Activated CD4-positive, alpha-beta T cell treated with anti-CD3 and anti-CD28 coated beads, Interleukin-2, amount 10 ng/mL, durations not matched to agents 24 days and 14 days (primary cell): ENCODE measurements at places on chromosomes 11 and 22.
A peak's percentile ranks its signal among the peaks of the same experiment; 100 is the strongest.

DNA sequence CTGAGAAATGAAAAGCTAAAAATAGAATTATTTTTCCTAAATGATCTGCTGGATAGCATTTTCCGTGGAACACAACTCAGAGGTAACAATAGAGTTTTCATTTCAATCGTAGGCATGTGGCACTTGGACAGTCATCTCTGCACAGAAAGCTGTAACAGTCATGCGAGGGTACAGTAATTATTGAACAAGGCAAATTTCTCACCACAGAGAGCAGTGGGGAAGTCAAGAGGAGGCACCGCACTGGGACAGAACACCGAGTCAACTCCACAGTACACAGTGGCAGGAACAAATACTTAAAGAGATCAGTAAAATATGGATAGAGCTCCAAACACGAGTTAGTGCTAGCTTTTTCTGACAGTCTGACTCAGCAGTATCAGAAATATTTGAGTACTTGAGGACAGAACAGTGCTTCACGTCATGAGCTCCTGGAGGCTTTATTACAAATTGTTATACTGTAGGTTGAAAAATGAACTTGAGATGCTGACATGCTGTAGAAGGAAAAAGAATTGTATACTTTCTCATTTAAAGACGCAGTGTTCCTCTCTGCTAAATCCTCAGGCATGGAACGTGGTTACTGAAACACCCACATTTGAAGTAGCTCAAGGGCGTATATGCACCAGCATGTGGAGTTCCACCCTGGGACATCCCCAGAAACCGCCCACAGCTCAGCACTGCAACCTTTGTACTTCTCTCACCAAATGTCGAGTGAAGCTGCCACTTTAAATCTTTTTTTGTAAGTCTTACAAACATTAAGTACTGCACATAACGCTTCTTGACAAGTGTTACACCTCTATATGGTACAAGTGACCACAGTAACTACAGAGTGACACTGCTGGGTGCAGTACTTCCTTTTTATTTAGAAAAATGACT lies 27.4 kb upstream of the YPEL1 start:
- DNase-seq, result peak; percentile 78

- DNase-seq, result no peak
Observed at GRCh38 chr11:78822931-78823423, 248.3 kb upstream of the NARS2 start.

GRCh38 chr11:129226207-129226798 lies 34.2 kb upstream of the ARHGAP32 start:
- no peak for DNase-seq

DNA sequence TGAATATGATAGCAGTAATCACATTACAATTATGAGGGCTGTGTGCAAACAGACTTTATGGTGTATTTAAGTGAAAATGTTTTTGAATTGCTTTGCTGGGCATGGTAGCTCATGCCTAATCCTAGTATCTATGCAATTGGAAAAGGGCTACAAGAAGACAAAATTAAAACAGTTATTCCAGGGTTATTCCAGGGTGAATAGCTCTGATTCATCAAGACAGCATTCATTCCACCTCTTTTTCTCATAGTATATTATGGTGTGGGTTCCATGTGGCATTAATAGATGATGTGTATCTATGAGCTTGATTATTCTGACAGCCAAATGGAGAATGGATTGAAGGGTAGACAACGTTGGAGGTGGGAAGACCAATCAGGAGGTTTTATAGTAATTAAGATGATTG lies 12.1 kb upstream of the SIDT2 start:
- no peak for DNase-seq

DNA sequence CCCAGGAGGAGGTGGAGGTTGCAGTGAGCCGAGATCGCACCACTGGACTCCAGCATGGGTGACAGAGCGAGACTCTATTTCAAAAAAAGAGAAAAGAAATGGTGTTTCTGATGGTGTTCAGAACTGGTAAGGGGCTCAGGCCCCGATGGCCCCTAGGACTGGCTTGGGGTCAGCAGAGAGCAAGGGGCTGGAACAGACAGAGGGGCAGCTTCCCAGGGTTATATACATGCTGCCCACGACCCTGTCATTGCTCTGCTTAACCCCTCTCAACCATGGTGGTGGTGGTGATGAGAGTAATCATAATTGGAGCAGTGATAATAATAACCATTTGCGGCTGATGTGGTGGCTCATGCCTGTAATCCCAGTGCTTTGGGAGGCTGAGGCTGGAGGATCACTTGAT lies 79.4 kb downstream of the CEP164 start:
- no peak for DNase-seq

GRCh38 chr11:93842461-93842860 lies 8.0 kb downstream of the VSTM5 start:
- no peak for DNase-seq

GRCh38 chr11:66324664-66325063 lies 7.8 kb upstream of the CD248 start:
- no peak for DNase-seq

- peak; percentile 67 for DNase-seq
Observed at GRCh38 chr11:15113381-15113780, 1.3 kb upstream of the INSC start.

DNA sequence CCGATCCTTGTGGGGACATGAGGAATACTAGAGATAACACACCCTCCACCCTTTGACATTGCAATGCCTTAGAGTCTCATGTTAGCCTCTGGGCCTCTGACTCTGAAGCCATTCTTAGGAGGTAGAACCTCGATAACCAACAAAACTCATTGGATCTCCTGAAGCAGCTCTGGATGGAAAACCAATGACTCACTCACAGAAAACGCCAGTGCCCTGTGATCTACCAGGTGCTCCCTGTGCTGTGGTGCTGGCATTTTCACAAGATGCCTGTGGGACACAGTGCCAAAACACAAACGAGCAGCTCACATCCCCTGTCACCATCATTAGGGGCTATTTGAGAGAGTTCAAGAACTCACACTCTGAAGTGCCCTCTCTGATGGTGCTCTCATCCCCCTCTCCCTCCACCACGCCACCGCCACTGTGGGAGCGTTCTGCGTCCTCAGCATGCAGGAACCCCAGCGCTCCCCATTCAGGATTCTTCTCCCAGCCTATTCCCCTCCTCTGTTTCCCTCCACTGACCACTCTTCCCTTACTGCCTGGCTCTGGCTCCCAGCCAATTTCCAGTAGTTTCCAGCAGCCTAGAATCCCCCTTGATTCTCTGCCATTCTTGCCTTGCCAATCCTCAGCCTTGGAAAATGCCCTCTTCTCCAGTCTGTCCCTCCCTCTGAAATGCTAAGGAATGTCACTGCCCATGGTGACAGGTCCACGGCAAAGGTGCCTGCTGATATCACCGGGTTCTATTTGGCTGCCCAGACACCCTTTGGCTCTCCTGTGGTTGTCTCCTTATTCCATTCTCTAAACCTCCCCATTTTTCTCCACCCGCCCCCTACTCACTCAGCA lies 4.7 kb upstream of the POLD4 start:
- no peak for DNase-seq

GRCh38 chr22:37254209-37254866 lies 10.3 kb upstream of the RAC2 start:
- DNase-seq, result no peak

- no peak for DNase-seq
Observed at GRCh38 chr22:48705159-48705916, 1122.3 kb downstream of the BRD1 start.

GRCh38 chr11:94793822-94794221 lies 25.7 kb downstream of the AMOTL1 start:
- DNase-seq, result no peak

DNA sequence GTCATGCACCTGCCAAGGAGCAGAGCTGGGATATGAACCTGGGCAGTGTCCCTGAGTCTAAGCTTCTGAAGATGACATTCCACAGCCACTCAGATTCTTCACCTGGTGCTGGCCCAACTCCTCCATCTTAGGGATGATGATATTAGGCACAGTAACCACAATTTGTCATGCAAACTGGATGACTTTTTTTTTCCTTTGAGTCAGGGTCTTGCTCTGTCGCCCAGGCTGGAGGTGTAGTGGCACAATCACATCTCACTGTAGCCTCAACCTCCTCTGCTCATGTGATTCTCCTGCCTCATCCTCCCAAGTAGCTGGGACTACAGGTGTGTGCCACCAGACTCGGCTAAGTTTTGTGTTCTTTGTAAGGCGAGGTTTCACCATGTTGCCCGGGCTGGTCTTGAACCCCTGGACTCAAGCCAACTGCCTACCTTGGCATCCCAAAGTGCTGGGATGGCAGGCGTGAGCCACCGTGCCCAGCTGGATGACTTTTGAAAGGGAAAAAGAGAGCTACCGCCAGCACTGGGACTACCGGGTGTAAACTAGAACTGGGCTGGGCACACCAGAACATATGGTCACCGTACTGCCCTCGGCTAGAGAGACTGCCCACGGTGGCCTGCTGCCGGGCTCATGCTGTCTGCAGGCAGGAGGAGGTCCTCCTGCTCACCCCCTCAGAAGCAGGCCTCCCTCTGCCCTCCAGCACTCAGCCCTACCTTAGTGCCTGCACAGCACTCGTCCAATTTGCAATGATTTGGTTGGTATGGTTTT lies 77.7 kb downstream of the NAT10 start:
- DNase-seq, result no peak

- no peak for DNase-seq
Observed at GRCh38 chr22:28032861-28033260, 113.8 kb upstream of the PITPNB start.

DNA sequence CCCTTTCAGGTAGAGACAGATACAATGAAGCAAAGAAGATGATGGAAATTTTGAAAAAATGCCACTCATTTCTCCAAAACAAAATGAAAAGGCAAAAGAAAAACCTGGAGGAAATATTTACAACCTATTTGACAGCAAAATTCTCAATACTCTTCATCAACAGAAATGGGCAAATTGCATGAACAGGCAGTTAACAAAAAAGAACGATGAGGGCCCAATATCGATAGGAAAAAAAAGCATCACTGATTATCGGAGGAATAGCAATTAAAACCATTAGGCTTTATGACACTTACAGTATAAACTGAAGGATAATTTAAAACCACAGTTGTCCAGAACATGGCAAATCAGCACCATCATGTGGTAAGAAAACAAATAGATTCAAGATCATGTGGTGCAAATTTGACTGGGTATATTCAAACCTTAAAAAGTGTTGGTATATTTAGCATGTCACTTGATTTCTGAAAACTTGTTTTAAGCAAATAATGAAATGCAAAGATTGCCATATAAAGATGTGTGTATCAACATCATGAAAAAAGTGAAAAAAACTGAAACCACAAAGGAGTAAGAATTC lies 222.9 kb downstream of the BRD1 start:
- no peak for DNase-seq

- no peak for DNase-seq
Observed at GRCh38 chr11:10021563-10021962, 272.5 kb downstream of the SBF2 start.

GRCh38 chr22:29147331-29147899 lies 58.3 kb upstream of the EMID1 start:
- DNase-seq, result no peak

DNA sequence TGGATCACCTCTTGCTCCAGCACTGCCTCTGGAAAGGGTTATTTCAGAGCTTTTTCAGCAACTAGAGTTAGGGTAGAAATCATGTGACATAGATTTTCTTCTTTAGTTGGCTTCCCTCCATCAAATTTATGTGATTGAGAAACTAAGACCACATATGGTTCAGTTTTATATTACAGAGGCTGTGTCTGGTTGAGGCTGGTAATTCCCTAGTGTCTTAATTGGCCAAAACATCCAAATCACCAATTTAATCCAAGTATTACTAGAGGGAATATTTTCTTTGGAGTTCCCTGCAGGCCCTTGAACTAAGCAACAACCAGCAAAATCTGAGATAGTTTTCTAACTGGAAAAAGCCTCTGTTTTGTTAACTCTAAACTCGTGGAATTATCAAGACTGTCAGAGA lies 136.3 kb downstream of the ARHGAP42 start:
- DNase-seq, result no peak

DNA sequence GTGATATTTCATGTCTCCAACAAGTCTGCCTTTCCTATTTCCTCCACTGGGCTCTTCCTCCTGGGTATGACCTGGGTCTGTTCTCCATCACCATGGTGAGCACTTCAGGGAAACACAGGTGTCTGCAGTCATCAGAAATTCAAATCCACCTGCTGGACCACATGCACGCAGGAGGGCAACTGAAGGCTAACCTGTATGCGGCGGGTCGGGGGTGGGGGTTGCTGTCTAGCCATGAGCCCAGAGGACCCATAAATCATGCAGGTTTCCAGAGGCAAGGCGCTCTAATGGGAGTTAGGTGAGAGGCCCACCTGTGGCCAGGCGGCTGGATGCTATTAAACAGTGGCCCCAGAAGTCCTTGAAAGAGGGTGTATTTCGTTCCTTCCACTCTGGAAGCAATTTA lies 11.1 kb upstream of the PAMR1 start:
- DNase-seq, result no peak

GRCh38 chr11:44992774-44993173 lies 42.1 kb upstream of the TP53I11 start:
- DNase-seq, result no peak

DNA sequence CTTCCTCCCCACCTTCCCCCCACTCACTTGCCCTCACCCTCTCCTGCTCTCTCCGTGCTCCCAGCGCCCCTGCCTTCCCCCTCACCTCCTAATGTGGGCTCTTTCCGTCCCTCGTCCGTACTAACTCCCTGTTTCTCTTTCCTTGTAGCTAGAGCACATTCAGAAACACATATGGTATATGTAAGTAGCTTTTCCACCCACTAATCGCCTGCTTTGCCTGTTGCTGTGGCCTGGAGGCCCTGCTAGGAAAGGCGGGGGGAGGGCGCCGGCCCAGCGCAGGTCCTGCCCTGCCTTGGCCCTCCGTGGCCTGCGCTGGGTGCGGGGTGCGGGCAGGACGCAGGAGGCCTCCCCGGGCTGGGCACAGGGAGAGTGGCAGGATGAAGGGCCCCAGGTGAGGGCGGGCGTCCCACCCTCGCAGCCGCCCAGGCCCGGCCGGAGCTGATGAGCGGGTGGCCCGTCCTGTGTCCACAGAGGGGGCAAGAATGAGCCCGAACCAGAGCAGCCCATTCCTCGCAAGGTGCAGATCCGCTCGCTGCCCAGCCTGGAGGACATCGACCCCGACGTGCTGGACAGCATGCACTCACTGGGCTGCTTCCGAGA lies 41.7 kb downstream of the MOB2 start:
- DNase-seq, result no peak

DNA sequence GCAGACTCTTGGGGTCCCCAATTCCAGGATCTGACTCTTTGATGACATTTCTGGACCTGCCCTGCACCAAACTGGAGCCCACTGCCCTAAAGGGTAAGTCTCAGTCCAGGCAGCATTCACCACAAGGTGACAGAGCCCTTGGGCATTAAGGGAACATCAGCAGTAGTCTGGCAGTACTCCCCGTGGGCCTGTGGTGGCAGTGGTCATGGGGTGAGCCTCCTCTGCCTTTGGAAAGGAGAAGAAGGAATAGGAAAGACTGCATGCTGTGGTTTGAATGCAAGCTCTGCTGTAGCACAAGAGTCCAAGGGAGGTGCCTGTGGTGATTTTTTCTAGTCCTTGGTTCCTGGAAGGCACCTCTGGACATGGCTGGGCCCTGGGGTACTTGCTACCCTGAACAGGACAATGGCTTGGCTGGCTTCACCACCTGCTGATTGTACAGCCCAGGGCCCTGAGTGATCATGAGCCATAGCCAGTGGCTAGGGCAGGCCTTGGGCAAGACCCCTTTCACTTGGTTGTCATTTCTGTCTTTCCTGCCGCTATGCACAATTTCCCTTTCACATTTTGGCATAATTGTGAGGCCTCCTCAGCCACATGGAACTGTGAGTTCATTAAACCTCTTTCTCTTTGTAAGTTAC lies 160.7 kb upstream of the GRIA4 start:
- no peak for DNase-seq
